ENCODE measurements at places on chromosomes 1 and 21.

DNA sequence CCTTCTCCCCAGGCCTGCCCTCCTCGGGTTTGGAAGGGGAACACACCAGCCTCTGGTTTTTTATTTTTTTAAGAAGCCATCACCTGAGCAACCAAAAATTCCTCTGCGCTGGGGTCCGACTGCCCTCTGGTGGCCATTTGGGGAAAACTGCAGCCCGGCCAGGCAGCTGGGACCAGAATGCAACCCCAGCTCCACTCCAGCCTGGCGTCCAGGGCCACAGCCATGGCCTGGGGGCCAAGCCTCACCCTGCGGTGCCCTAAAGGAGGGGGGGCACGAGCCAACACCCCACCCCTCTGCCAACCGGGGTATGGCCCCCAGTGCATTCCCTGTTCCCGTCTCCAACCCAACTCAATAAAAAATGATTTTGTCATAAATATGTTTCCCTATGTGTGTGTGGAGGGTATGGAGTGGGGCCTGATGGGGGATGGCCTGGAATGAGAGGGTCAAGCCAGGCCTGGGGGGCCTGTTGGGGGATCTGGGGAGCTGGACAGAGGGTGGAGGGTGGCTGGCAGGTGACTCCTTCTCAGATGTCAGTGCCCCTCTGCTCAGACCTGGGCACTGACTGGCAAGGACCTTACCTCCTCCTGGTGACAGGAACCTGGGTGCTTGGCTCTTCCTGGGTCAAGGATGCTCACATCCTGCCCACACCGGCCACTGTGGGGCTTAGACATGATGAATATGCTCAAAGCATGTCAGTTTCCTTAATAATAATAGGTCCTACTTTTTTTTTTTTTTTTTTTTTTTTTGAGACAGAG is 3.2 kb downstream of the GPR3 start:
- DNase-seq: peak; percentile 87

- DNase-seq: no peak
Measured at GRCh38 chr1:115251856-115252255, 86.2 kb downstream of the NGF start.

DNA sequence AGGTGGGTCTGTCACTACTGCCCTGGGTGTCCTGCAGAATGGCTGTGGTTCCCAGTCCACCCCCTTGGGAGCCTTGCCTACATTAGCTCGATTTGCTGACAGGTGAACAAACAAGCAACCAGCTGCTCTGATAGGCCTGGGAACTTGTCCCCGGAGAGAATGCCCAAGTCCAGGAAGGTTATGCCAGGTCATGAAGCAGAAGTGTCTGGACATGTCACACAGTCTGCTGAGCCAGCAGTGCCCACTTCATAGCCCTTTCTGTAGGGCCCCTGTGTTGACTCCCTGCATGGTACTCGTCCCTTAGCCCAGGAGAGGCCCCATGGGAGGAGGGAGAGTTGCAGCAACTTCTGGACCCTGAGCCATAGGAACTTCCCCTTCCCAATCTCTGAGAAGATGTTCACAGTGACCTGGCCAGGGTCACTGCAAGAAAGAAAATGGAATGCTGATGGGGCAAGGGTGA is 31.0 kb downstream of the UCK2 start:
- DNase-seq: no peak

GRCh38 chr21:21034036-21034435 is 35.8 kb downstream of the NCAM2 start:
- no peak for DNase-seq

DNA sequence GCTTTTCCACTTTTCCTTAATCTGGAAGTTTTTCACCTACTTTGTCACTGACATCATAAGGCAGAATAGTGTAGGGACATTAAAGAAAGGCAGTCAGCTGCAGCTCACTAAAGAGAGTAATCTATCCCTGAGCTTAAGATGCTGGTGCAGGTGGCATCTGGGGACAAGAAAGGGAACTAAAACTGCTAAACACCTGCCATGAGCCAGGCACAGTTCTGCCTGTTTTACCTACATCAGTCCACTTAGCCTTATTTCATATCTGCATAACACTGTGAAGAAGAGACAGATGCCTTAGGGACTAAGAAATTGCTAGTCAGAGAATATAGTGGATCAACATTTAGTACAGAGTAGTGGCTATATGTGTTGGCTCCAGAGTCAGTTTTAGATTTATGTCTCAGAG is 88.1 kb downstream of the GPATCH2 start:
- DNase-seq: no peak

DNA sequence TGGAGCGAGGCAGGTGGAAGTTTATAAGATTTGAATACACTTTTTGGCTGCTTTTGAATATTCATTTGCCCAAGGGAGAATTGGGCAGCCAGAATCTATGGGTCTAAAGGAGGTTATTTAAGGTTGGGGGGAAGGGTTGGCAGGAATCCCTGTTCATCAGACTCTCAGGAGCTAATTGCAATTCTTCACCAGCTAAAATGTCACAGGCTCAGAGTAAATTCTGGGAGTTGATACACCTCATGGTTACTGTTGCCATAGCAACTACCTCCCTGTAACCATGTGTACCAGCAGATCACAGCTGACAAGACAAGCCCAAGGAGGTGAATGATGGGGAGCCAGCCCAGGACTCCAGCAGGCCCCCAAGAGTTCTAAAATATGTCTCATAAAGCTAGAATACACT is 75.5 kb downstream of the CAMK2N1 start:
- DNase-seq: no peak

DNA sequence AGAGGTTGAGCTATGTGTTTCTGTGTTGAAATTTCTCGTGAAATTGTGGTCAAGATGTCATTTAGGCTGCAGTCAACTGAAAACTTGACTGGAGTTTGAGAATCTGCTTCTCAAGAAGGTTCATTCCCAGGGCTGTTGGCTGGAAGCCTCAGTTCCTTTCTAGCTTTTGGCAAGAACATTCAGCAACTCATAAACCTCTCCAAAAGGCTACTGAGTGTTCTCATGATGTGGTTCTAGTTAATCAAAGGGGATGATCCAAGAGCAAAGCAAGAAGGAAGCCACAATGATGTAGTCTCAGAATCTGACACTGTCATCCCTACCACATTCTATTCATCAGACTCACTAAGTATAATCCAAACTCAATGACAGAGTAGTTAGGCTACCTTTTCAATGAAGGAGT is 66.6 kb downstream of the SPATA6 start:
- DNase-seq: no peak

DNA sequence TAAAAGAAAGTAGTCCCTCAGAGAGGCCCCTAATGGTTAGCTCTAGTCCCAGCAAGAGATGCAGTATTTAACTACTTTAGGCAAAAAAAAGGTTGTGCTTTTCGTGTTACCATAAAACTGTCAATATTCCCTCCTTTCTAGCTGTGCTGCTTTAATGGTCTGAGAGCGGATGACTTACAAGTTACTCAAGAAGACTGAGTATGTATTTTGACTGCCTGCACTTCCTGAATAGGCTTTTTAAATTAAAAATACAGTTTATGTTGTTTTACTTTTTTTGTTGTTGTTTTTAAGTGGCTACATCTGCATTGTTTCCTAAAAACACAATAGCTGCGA is 152.2 kb downstream of the NFIA start:
- DNase-seq: no peak

DNA sequence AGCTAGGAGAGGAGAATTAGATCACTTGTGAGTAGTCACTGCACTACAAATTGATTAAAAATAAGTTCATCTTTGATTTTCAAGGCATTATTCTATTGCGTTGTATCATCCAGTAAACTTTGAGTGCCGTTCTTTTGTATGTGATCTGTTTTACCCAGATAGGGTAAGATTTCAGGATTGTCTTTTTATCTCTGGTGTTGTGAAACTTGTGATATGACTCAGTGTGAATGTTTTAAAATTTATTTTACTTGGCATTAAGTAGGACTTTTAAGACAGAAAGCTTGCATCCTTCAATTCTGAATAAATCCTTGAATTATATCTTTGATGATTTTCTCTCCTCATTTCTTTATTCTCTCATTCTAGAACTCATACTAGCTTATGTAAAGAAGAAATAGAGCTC is 93.3 kb upstream of the ADAMTS5 start:
- no peak for DNase-seq

GRCh38 chr1:23613191-23614031 is 54.1 kb upstream of the ID3 start:
- no peak for DNase-seq

DNA sequence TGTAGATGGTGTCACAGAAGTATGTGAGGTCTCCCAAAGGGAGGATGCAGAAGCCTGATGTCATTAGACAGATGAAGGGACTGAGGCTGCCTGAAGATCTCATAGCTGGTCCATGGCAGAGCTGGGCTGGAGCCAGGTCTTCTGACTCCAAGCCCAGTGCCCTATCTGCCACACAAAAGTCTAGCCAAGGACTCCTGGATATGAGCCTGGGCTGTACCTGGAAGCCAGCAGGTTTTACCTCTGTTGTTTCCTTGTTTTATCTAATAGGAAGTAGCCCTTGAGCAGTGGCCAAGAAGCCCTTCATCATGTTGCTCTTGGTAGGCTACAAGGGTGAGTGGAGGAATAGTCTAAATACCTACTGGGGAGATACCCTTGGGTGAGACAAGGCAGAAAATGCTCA is 74.4 kb upstream of the SLC44A3 start:
- DNase-seq: no peak

DNA sequence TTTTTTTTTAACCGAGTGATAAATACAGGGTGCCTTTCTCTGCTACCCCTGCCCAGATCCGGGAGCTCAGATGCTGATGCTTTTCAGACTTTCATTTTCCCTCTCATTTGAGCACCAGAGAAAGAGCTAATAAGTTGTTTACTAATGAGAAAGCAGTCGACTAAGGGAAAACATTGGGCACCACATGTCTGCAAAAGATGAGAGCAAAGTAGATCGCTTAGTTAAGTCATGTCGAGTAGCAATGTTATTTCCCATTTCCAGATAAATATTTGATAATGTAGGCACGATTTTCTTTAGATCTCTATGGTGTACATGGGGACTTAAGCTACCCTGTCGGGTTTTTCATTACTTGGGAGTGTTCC is 1.2 kb downstream of the PKN2 start:
- DNase-seq: no peak

GRCh38 chr1:34842952-34843371 is 16.6 kb downstream of the SMIM12 start:
- no peak for DNase-seq

DNA sequence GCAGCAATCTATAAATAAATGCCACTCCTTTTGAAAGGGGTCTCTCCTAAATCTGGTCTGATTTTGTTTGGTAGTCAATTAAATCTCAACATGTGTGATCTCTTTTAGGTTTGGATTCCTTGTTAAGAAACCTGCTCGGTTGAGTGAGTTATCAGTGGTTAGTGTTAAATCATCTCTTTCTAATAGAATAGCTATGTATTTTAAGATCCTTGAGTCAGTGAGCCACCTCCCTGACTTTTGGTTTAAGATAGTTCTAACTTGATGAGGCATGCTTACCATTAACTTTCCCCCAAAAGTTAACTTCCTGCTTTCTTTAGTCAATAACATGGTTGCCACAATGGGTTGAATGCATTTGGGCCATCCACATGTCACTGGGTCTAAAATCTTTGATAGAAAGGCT is 93.1 kb upstream of the OLFM3 start:
- no peak for DNase-seq

- no peak for DNase-seq
Measured at GRCh38 chr1:59052166-59052590, 244.7 kb upstream of the FGGY start.

GRCh38 chr1:245263529-245264095 is 108.8 kb downstream of the KIF26B start:
- no peak for DNase-seq

DNA sequence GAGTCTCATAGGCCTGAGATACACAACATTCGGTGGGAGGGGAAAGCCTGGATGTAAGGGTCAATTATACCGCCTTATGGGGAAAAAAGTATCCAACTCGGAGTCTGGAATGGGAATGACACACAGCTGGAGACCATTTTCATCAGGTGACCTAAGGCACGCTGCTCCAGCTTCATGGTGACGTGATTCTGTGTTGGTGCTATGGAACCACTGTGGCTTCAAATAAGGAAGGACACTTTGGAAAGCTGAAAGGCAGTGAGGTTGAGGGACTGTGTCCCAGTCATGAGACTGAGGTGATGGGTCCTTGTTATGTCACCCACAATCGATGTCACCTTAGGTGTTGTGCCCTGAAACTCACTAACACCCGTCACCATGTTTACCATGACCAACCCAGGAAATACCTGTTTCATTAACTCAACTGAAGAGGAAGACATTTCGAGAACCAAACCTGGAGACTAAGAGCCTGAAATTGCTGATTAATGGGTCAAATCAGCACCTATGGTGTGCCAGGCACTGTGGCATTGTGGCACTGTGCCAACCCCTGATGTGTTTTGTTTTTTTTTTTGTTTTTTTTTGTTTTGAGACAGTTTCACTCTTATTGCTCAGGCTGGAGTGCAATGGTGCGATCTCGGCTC is 54.5 kb downstream of the IRF2BP2 start:
- DNase-seq: no peak

- no peak for DNase-seq
Measured at GRCh38 chr1:36115200-36115669, 9.8 kb downstream of the COL8A2 start.

- no peak for DNase-seq
Measured at GRCh38 chr1:232504651-232505050, 125.3 kb downstream of the SIPA1L2 start.
